Osteoblast (primary cell): ENCODE measurements at places on chromosomes 1 and 21. TPM values are rescaled to one million over a fixed set of nuclear protein-coding genes. Genes with fewer than 3 reads are reported as not detected.
A peak's percentile ranks its signal among the peaks of the same experiment; 100 is the strongest.

LYST gene
- 63.0 and 86.0 TPM in 2 replicates for total RNA-seq

DNA sequence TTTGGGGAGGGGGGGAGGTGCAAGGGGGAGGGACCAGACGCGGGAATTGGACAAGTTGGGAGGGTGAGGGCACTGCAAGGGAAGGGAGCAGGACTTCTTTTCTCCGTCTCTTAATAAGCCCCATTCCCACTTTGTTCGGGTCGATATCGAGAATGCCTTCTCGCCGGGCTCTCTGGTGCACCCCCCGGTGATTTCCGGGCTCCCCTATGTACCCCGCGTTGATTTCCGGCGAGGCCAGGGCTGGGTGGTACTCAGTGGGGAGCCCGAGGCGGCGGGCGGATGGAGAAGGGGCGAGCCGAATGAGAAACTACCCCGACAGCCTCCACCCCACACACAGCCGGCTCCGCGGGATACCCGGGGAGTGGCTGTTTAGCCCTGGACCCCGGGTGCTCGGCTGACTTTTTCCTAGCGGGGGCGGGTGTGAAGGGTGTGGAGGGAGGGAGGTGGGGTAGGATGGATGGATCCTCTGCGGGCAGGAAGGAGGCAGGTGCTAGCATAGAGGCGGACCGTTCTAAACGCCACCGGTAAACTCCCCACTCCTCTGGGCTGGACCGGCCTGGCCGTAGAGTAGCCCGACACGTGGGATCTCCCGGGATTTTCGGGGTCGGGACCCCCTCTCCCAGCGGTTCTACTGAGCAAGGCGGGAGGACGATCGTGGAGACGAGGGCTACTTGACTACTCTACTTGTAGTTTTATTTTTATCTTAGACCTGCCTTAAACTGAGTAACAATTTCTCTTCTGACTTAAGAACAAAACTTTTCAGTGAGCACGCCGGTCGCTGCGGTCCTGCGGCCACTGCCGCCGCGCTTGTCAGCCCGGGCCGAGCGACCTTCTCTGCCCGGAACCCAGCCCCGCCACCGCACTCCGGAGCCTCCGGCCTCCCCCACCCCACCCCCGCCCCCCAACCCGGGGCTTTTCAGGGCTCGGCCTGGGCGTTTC, 1.0 kb downstream of the RNF220 start:
- no peaks in the 10 kb centered on the region for H3K36me3 ChIP-seq
- H3K4me3 ChIP-seq, result peak overlapping the region; percentile 67
- peaks cover 6% of the 10 kb centered on the region for H3K4me1 ChIP-seq

DNA sequence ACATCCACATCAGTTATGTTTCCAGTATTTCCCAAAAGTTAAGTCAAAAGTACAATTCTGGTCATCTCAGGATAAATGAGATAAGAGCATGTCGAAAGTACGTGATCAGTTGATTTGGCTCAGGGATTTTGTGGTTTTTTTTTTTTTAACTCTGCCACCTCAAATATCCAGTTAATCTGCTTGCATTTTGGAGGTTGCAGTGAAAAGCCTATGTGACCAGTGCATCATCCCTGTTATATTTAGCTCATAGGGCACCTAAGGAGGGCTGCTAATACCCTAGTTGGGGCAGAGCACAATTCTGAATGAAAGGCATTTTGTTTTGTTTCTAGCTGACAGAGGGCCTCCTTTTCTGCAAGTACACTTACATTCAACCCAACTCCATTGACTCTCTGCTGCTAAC, 31.7 kb upstream of the RGS16 start:
- H3K4me3 ChIP-seq, result no peak overlapping the region
- no peak for DNase-seq
- H3K27ac ChIP-seq, result no peak overlapping the region
- no peaks in the 10 kb centered on the region for H3K4me1 ChIP-seq
- H3K27me3 ChIP-seq, result no peaks in the 10 kb centered on the region

DNA sequence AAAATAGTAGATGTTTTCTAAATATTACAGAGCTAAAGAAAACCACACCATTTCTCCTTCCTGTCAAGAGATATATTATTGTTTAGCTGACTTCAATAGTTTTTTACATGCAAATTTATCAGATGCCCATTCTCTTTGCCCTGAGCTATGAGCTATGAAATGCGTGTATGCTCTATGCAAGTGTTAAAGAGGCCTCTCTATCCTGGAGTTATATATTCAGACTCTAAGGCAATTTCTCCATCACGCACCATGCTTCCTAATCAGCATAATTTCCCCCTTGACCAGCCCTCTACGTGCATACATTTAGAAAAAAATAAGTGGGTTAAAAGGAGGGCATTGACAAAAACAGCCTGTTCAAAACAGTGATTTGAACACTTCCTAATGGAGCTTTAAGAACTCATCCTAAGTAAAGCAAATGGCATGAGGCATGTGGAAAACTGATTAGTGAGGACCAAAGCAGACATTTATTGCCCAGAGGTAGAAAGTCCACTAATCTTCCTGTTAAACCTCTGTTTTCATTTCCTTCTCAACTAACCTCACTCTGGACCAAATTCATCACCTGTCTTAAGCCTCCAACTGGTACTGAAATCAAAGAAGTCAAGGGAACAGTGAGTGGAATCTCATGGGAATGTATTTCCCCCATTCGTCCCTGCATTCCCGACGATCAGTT, 565.8 kb upstream of the PKN2 start:
- no peaks in the 10 kb centered on the region for H3K4me1 ChIP-seq
- no peaks in the 10 kb centered on the region for H3K27me3 ChIP-seq
- no peak overlapping the region for H3K4me3 ChIP-seq
- no peak overlapping the region for H3K27ac ChIP-seq
- no peak for DNase-seq
- no peaks in the 10 kb centered on the region for H3K36me3 ChIP-seq

GRCh38 chr1:97668945-97669344, 251.9 kb downstream of the DPYD start:
- DNase-seq, result no peak
- H3K27ac ChIP-seq, result no peak overlapping the region
- peaks cover 4% of the 10 kb centered on the region for H3K36me3 ChIP-seq
- H3K4me1 ChIP-seq, result no peaks in the 10 kb centered on the region
- no peaks in the 10 kb centered on the region for H3K27me3 ChIP-seq
- no peak overlapping the region for H3K4me3 ChIP-seq

GSTM5 gene
- 2.1 and 4.3 TPM in 2 replicates for total RNA-seq

- H3K4me3 ChIP-seq, result no peak overlapping the region
- no peak for DNase-seq
- no peak overlapping the region for H3K27ac ChIP-seq
- no peaks in the 10 kb centered on the region for H3K27me3 ChIP-seq
- no peaks in the 10 kb centered on the region for H3K36me3 ChIP-seq
Measured at GRCh38 chr1:47106792-47107191, 30.4 kb upstream of the CYP4A22 start.

ZFP69 gene
- total RNA-seq, result 3.6 and 4.4 TPM in 2 replicates

DNA sequence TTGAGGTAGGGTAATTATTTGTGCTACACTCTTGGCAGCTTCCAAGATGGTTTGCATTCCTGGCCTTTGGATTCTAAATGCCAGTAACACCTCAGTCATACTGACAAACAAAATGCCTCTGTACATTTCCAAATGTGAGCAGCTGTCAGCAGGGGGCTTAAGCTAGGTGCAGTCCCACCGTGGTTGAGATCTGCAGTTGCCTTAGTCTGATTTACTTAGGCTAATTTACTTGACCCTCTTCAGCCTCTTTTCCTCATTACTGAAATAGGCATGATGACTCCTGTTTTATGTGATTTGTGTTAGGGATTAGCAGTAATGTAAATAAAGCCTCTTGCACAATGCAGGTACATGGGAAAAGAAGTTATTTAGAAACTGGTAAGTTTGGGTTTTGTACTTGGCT, 13.5 kb upstream of the SPATA1 start:
- DNase-seq, result no peak
- H3K27ac ChIP-seq, result no peak overlapping the region
- H3K27me3 ChIP-seq, result no peaks in the 10 kb centered on the region
- H3K36me3 ChIP-seq, result peaks cover 67% of the 10 kb centered on the region
